COLO829 (cell line): ENCODE measurements at places on chromosomes 2 and 18.
A peak's percentile ranks its signal among the peaks of the same experiment; 100 is the strongest.

DNA sequence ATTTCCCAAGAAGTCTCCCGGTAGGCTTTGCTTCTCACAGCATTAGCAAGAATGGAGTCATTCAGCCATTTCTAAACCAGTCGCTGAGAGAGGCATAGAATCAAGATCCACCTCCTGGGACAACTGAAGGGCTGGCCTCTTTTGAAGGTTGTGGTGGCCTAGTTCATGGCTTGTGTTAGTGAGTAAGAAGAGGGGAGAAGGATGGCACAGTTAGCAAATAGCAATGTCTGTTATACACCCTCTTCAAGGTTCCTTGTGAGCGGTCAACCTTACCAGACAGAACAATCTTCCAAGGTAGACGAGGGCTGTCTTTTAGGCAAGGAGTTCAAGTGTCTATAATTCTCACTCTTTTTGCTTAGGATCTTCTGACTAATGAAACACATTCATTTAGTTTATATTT, 35.4 kb upstream of the DNAH7 start:
- no peak for DNase-seq

- no peak for DNase-seq
Observed at GRCh38 chr2:143668234-143668633, 539.0 kb downstream of the ARHGAP15 start.

DNA sequence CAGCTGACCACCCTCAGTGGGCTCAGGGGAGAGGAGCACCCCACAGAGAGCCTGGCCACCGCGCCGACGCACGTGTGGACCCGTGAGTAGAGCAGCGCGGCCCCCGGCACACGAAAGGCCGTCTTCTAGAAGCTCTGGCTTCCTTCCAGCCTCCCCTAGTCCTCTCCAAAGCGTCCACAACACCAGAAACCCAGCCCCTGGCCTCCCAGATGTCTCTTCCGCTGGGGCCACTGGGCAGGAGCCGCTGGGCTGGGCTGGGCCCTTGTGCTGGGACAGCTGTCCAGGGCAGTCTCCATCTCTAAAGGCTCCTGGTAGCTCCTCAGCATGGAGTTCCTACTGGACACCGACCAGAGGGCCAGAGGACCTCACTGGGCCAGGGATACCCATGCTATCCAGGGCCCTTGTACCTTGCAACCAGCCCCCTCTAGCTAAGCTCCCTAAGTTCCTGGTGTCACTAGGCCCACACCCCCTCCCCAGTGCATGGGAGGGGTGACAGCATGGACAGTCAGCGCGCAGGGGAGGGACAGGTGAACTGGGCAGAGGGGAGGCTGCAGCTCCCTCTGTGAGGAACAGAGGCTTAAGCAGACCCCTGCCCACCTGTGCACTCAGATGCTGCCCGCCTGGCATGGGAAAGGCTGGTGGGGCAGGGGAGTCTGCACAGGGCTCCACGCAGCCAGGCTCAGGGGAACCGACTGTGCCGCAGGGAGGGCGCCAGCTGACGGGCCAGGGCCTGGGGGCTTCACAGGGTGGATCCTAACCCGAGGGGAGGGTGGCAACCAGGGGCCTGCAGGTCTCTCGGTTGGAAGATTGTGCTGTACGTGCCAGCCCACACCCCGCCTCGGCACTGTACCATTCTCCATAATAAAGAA, 32.9 kb downstream of the MTERF4 start:
- no peak for DNase-seq

GRCh38 chr2:227325839-227326195, 766 bp downstream of the MFF start:
- DNase-seq: peak; percentile 43

- DNase-seq: no peak
Observed at GRCh38 chr2:145402706-145403277, 882.9 kb upstream of the ZEB2 start.

DNA sequence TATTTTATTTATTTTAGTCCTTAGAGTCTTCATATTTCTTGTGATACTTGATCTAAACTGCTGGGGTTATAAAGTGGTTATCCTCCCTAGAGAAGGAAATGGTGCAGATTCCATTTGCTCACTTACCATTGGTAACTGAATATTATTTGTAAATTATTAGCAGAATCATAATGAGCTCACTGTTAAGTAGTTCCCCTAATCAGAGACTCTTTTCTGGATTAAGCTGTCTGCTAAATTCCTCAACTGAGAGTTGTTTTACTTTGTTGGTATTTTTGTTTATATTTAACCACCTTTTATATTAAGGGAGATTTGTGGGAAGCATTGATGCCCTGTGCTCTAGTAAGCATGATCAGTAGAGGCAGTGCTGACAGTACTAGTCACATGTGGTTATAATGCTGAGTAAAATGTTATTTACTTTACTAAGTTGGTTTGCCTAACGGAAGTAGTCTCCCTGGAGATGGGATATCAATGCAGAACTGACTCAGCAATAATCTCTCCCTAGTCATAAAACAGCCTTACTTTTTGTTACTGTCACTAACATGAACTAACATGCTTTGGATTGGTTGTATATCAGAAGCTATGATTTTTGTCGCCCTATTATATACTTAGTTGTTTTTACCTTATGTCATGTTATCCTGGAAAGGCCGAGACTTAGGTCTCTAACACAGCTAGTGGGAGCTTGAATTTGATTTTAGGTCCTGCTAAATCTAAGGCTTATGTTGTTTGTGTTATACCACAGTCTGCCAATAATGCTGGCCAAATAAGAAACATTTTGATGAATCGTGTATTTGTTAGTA, 166.7 kb downstream of the MCFD2 start:
- peak; percentile 11 for DNase-seq

- DNase-seq: no peak
Observed at GRCh38 chr2:74507926-74508520, 528 bp upstream of the PCGF1 start.

GRCh38 chr2:120541553-120541932, 194.1 kb upstream of the GLI2 start:
- no peak for DNase-seq

- DNase-seq: no peak
Observed at GRCh38 chr2:73162856-73163391, 39.5 kb upstream of the NOTO start.

DNA sequence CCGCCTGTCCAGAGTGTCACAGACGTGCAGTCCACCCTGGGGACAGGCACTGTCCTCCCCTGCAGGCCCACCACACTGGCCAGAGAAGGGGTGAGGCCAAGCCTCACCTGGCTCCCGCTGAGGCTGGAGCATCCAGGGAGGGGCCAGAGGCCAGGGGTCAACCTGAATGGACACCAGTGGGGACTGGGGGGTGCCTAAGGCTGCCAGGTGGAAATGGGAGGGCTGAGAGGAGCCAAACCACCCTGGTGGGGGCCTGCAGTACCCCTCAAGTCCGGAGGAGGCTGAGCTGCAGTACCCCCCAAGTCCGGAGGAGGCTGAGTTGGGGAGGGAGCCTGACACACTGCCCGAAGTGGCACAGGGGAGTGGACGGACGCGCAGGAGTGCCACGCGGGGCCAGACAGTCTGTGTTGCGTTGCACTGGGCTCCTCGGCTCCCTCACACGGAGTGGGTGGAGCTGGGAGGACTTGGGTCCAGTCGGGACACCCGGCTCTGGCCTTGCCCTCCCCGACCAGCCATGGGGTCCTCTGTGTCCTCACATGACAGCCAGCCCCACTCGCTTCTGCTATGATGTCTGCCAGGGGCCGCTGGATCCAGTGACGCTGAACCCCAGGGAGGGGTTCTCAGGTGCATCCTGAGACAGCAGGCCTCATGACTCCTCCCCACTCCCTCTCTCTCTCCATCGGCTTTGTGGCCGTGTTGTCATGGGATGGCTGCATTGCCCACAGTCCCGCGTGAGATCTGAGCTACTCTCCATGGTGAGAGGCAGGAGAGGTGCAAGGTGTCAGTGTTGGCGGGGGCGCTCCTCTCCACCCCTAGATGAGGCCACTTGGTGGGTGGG, 22.3 kb upstream of the GPC1 start:
- no peak for DNase-seq

- no peak for DNase-seq
Observed at GRCh38 chr2:184339966-184340365, 258.4 kb upstream of the ZNF804A start.

GRCh38 chr2:96539215-96539920, 2.8 kb downstream of the ARID5A start:
- no peak for DNase-seq
